Retina (tissue), 1 donor: ENCODE measurements at places on chromosomes 5 and 9.

- DNase-seq: no peak
Measured at GRCh38 chr5:111347021-111347420, 122.8 kb downstream of the CAMK4 start.

GRCh38 chr5:145902421-145902820 lies 29.6 kb upstream of the GRXCR2 start:
- no peak for DNase-seq

- no peak for DNase-seq
Measured at GRCh38 chr5:178475422-178475821, 114.8 kb downstream of the COL23A1 start.

- DNase-seq: no peak
Measured at GRCh38 chr5:28473531-28474107, 1435.2 kb upstream of the CDH9 start.

DNA sequence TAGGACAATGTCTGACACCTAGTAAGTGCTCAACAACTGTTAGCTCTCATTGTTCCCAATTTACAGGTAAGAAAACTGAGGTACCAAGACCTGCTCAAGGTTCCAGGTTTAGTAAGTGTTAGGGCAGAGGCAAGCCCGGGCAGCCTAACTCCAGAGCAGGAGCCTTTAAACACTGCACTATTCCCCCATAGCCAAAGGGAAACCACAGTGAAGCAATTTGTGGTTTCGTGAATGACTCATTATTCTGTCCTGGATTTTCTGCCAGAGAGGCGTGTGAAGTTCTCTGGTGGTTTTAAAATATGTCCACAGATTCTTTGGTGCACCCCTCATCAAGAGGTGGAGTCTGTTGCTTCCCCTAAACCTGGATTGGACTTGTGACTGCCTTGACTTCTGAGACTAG lies 1.0 kb upstream of the MCC start:
- no peak for DNase-seq

- DNase-seq: no peak
Measured at GRCh38 chr9:134233022-134233421, 68.7 kb upstream of the RNU6ATAC start.

GRCh38 chr5:79590396-79590999 lies 21.7 kb upstream of the TENT2 start:
- DNase-seq: no peak

DNA sequence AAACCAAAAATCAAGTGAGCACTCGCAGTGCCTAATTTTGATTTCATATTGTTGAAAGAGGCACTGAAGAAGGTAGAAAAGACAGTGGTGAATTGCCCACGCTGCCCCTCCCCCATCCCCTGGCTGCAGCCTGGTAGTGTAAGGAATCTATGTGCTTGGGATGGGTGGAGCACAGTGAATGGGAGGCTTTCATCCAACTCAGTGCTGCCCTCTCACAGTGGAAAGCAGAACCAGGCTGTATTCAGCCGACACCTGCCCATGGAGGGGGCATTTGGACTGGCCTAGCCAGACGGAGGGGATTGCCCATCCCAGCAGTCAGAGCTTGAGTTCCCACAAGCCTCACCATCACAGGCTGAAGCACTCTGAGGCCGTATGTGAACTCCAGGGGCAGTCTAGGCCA lies 800.4 kb upstream of the DMAC1 start:
- no peak for DNase-seq

- no peak for DNase-seq
Measured at GRCh38 chr9:128439273-128439672, 16.5 kb upstream of the ODF2 start.

GRCh38 chr9:93818827-93819472 lies 136.2 kb downstream of the BARX1 start:
- DNase-seq: peak; percentile 9

- DNase-seq: no peak
Measured at GRCh38 chr5:83209963-83210362, 132.6 kb downstream of the XRCC4 start.

- DNase-seq: no peak
Measured at GRCh38 chr9:92414566-92414965, 9.7 kb downstream of the OMD start.

GRCh38 chr5:107630184-107630583 lies 40.6 kb downstream of the EFNA5 start:
- DNase-seq: no peak

GRCh38 chr5:146565764-146566367 lies 49.9 kb upstream of the GPR151 start:
- DNase-seq: peak; percentile 63
